Activated CD4-positive, alpha-beta T cell treated with anti-CD3 and anti-CD28 coated beads, Interleukin-2, amount 10 ng/mL, durations not matched to agents 24 days and 14 days (primary cell): ENCODE measurements at places on chromosomes 16 and 17. TPM values are rescaled to one million over a fixed set of nuclear protein-coding genes. Genes with fewer than 3 reads are reported as not detected.
A peak's percentile ranks its signal among the peaks of the same experiment; 100 is the strongest.

DNA sequence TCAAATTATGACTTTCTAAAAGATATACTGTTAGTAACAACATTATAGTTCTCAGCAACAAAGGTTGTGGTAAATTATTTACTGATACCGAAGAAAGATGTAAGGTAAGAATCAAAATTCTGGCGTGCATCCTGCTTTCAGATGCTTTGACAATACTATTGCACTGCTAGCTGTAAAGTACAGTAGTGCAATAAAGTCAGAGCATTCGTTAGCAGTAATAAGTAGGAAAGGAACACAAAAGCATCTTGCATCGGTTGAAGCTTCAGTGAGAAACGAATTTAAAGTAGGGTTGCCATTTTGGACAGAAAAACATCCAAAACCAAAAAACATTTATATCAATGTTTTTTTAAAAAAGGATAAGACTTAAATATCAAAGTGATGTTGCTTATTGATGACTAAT, 4.0 kb downstream of the SKA2 start:
- no peak for DNase-seq

DNA sequence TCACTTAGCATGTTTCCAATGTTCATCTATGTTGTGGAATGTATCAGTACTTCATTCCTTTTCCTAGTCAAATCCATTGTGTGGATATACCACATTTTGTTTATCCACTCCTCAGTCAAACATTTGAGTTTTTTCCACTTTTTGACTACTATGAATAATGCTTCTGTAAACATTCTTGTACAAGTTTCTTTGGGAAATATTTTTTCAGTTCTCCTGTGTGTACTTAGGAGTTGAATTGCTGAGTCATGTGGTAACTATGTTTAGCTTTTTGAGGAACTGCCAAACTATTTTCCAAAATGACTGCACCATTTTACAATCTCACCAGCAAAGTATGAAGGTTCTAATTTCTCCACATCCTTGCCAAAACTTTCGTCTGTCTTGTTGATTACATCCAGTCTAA, 223.7 kb upstream of the AXIN2 start:
- DNase-seq: no peak

DNA sequence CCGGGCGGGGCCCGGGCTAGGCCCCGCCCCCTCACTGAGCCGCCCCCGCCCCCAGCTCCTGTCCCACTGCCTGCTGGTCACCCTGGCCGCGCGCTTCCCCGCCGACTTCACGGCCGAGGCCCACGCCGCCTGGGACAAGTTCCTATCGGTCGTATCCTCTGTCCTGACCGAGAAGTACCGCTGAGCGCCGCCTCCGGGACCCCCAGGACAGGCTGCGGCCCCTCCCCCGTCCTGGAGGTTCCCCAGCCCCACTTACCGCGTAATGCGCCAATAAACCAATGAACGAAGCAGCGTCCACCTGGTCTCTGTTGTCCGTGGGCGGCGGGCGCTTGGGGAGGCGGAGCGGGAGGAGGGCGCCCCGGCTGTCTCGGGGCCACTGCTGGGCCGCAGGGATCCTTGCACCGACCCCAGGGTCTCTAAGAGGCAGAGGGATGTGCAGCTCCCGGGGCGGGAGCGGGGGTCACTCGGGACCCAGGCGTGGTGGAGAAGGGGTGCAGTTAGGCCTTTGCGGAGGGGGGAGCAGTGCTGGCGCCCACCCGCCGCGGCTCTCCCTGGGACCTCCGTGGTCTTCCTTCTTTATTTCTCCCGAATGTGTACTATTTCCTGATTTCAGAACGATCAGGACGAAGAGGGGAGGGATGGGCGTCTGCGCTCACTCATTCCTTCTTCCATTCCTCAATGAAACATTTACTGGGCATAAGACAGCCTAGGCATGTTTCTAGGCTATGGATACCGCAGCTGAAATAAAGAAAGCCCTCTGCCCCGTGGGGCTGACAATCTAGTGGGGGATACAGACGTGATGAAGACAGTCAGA, 2.0 kb downstream of the HBZ start:
- peak; percentile 74 for DNase-seq

- no peak for DNase-seq
Measured at GRCh38 chr16:86923656-86924055, 345.3 kb downstream of the FOXL1 start.

DNA sequence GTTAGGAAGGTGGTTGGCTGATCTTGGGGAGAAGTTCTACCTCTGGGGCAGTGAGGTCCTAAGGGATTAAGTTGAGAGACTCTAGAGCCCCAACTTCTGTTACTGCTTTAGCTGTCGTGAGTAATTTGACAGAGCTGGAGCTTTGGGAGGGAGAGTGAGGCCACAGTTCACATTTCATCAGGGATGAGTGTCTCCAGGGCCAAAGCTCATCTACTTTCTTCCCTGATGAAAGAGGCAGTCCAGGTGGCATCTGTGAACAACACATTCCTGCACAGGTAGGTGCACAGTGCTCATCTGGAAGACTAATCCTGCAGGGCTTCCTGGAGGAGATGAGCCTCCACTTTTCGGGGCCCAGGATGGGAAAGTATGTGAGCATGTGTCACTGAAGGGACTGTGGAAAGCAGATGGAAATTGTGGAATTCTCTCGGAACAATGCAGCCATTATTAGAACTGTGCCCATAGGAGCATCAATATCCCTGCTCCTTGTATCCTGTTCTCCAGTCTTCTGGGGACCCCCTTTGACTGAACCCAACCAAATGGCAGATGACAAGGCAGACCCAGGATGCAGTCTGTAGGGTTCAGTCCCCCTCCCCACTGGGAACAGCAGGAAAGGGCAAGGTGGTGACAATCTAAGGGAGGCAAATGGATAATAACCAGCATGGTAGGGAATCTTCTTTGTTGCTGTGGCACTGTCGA, 9.0 kb downstream of the DYNLL2 start:
- peak; percentile 48 for DNase-seq

The COL1A1 gene
- 1.6 and 2.0 TPM in 2 replicates for total RNA-seq

The PRAC2 gene
- total RNA-seq: not detected in 2 replicates

The PDILT gene
- not detected in 2 replicates for total RNA-seq

The OR2C1 gene
- not detected in 2 replicates for total RNA-seq

The ABCC12 gene
- not detected in 2 replicates for total RNA-seq

The FOXN1 gene
- not detected in 2 replicates for total RNA-seq
